Stimulated activated CD4-positive, alpha-beta T cell treated with anti-CD3 and anti-CD28 coated beads, Interleukin-1b, Interleukin-23, amount 100 ng/mL, for 1 hour (primary cell): ENCODE measurements at places on chromosomes 1 and 21.

DNA sequence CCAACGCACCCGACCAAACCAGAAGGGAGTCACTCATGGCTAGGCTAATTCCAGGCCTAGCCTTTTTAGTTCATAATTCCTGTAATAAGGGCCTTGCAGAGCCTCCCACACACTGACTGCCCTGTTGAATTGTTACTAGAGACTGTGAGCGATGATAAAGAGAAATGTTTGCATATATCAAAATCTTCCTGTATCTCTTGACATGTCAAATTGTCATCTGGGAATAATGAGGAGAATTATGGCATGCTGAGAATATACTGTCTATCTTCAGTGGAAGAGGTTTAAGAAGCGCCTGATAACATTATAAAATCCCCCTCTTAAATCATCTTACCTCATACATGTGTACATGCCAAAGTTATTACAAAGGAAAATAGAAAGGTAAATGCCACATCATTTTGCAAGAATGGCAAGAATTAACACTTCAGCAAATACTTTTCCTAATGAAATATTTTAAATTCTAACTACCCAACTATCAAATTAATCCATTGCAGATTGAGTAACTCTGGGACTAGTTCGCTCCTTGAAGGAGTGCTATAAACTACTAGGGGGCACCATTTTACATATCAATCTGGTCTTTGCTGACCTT is 144.1 kb downstream of the CENPF start:
- no peak for DNase-seq

DNA sequence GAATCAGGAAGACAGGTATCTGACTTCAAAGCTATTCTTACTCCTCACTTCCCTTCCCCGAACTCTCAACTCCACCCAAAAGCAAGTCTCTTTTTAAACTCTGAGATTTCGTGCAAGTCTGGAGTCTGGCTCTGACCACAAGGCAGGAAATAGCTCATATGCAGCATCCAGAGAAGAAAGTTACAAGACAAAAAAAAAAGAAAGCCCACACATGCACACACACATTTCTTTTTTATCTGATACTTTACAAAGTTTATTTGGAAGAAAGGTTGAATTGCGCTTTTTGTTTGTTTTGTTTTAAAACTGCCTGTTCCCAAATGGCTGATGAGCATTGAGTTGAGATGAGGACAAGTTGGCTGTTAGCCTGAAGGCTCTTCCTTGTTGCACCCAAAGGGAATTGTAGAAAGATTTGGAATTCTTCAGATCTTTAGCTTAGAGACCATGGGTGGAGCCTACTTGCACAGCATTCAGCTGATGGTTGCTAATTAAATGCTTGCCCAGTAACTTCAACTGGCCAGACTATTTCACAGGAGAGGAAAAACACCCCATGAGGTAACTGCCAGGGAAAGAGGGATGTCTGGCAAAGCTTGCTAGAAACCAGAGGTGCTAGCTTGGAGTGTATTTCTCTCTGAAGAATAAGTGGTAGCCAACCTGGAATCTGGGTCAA is 490.3 kb downstream of the TTLL7 start:
- DNase-seq, result no peak

GRCh38 chr1:161082996-161083747 is 6.2 kb downstream of the NECTIN4 start:
- no peak for DNase-seq

DNA sequence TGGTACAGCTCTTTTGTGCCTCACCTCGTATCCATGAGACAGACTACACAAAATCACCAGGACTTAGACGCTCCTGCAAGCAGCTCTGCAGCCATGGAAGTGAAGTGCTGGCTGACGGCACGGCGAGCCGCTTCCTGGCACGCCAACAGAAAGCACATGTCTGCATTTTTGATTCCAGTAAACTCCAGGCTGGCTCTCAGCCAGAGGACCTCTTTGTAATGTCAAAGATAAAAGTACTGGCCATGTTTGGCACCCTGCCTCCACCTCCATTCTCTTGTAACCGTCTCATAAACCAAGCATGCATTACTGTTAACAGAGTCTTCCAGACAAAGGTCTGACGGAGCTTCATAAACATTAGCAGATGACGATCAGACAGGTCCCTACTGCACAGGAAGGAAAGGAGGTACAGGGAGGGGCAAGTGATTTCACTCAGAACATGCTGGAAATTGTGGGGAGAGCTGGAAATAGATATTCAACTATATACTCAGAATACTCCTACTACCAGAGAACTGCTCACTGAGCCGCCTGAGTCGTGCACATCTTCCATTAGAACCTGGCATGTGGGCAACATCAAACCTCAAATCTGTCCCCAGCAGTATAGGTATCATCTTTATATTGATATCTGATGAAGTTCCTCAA is 632.0 kb downstream of the SMYD3 start:
- DNase-seq, result no peak

DNA sequence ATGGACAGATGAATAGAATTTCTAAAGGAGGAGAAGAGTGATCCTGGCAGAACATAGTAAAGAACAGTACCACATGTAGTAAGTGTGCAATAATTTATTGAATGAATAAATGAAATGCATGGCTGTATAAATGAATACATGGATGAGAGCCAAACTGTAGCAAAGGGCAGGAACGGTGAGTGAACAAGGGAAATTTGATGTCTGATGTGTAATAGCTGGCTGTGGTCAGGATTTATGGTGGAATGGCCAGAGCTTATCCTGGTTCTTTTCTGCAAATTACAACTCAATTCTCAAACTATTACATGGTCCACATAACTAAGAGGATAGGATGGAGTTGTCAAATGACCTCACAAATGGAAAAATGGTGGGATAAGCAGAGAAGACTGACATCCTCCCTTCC is 43.2 kb upstream of the ARHGAP29 start:
- DNase-seq, result no peak
